ENCODE measurements at places on chromosomes 6 and 20.

- no peak for DNase-seq
These were observed 139.4 kb upstream of the HMGN3 start for GRCh38 chr6:79373880-79374279.

DNA sequence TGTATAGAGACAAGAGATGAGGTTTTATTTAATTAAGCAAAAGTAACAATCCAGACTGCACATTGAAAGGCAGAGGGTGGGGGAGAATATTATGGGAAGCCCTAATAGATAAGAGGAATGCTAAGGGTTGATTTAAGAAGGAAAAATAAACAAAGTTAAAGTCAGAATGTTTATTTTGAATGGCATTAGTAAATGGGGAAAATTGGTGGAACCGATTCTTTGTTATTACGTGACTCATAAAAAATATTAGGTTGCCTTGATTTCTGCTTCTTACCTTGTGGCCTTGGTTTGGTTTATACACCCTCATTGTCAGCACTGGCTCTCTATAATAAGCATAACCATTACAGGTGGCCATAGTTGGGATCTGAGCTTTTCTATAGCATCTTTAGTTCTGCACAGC is 674.8 kb upstream of the CITED2 start:
- DNase-seq = no peak

GRCh38 chr6:33391922-33392594 is 435 bp downstream of the KIFC1 start:
- no peak for DNase-seq

DNA sequence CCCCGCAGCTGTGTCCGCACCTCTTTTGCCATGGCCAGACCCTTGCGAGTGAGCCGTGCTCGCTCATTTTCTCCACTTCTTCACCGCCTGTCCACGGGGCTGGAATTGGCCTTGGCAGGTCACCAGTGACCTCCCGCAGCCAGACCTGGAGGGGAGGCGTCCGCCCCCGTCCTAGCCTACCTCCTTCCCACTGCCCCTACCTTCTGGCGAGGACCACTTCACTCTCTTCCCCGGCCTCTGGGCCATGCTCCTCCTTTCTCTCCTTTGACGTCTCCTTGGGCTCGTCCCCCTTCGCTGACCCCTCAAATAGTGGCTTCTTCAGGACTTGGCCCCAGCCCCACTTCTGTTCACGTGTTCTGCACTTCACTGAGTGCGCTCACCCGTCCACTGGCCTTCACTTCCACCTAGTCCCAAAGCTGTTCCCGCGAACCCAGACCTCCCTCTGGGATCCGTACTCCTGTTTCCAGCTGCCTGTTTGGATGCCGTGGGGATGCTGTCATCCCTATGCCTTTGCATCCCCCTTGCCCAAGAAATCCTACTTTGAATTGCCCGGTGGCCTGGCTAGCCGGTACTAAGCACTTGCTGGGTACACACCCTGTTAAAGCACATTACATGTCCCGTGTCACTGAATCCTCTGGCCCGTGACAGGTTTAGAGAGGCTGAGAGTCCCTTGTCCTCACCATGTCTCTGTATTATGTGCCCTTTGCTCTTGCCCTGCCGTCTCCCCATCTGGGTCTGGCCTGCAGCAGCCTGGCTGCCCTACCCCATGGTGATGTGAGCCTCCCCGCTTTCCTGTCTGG is 33.0 kb downstream of the SPATA2 start:
- DNase-seq = no peak

DNA sequence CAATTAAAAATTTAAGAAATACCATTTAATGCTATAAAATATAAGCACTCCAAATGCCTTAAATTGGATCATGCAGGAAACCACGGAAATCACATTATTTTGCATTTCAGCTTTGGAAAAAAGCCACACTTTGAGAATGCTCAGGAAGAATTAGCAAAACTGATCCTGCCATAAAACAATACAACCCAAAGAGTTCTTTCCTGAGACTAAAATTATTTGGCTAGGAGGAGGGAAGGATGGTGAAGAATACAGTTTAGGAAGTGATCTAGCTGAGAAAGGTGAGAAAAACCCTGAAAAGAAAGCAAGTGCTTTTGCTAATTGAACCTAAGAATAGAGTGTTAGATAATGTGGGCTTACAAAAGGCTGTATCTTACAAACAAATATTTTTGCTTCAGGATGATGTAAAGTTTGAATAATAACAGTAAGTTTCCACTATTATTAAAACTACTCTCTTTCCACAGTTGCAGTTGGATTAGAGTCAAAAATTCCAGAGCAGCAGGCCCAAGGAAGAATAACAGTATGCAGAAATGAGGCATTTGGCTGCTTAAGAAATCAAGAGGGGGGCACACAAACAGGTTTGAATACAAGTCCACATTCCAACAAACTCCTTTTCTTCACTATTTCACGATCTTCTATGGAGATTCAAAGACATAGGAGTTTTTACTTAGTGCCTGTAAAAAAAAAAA is 565.4 kb downstream of the RFPL4B start:
- no peak for DNase-seq

- DNase-seq = no peak
These were observed 91.0 kb upstream of the SNX9 start for GRCh38 chr6:157732007-157732406.

- DNase-seq = no peak
These were observed 37.3 kb downstream of the HECA start for GRCh38 chr6:139172151-139172550.

DNA sequence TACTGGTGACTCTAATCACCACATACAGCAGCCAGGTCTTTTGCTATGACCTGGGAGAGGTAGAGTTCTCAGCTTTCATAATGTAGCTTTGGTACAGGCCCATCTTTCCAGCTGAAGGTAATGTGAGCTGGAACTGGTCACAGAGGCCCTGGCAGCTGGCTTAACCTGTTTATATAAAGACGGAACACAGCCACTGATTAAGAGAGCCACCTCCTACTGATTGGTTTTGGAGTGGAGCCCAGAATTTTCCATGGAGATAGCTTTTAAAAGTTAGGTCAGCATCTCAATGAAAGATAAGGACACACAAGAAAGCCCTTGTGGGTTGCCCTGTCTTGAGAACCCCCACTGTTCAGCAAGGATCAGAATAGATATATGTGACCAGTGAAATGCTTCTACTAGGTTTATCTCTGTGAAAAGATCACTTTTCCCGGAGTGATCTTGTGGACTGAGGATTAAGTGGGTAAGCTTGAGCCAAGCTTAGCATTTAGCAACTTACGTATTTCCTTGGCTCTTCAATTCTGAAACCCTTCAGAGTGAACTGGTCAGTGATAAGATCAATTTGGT is 213.7 kb upstream of the CITED2 start:
- DNase-seq = no peak

DNA sequence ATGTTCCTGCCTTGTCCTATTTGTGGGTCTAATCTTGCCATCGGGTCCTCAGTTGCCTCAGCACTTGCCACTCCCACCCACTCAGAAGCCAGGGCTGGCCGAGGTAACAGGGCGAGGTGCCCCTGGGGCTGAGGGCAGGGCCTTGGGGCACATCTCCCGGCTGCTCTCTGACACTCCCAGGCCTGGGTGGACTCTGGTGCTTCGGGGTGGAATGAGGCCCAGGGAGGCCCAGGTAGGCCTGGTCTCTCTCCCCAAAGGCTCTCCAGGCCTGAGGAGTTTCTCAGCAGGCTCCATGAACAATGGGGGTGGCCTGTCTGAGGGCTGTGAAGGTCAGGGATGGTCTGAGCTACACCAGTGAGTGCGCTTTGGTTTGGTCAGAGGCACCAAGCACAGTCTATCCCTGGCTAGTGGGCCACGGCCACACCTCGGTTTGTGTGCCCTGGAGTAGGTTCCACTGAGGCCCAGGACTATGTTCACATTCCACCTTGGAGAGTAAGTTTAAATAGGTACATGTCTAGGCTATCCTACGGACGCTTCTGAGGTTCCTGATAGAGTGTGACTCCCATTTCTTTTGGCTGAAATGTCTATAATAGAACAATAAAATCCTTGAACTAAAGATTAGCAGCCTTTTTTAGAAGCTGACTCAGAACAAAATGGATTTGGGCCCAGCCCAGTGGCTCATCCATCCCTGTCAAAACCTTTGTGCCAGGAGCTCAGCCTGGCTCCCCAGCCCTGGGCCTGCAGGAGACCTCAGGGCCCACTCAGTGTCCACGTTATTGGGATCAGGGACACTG is 78.8 kb downstream of the SLC24A3 start:
- DNase-seq = no peak

DNA sequence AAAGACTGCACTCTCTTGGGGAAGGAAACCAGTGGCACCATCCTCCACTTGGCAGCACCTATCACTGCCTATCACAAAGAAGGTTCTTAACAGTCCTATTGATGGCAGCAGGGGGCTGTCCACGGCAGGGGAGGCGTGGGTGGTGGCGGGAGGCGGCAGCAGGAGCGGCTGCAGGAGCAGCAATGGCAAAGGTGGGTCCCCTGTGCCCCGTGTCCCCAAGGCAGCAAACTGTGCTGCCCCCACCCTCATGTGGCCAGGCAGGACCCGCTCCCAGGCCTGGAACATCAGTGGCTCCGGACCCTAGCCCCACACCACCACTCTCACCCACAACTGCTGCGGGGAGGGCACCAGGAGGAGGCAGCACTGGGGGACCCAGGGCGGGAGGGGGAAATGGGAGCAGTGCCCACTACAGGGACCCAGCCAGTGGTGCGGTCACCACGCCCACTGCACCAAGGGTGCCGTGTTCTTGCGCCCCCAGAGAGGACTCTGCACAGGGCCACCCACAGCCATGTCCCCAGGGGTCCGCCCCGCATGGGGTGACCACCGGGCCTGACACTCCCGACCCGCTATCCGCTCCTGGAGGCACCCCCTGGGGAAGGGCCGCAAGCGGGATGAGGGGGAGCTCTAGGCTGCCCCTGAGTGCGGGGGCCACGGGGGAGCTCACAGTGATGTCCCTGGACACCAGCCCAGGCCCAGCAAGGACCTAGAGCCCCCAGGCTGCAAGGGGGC is 54.6 kb downstream of the GMDS start:
- no peak for DNase-seq

DNA sequence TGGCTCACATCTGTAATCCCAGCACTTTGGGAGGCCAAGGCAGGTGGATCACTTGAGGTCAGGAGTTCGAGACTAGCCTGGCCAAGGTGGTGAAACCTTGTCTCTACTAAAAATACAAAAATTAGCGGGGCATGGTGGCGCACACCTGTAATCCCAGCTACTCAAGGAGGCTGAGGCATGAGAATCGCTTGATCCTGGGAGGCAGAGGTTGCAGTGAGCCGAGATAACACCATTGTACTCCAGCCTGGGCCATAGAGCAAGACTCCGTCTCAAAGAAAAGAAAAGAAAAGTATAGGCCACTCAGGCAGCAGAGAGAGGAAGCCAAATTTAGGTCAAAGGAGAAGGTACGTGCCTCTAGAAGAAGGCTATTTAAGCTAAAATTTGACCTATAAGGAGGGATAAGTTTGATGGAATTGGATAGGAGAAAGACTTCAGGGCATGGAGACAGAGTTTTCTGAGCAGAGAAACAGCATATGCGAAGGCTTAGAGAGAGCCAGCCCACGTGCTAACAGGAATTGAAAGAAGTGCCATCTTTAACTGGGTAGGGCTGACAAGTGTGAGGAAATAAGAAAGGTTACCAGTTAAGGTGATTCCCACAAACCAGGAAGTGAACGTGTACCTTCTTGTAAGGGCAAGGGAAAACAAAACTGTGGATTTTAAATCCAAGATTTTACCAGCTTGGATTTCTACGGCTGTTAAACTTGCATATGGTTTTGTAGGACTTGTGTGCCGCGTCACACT is 113.8 kb downstream of the IPCEF1 start:
- no peak for DNase-seq

GRCh38 chr6:22296067-22296466 is 769 bp downstream of the PRL start:
- DNase-seq = no peak

DNA sequence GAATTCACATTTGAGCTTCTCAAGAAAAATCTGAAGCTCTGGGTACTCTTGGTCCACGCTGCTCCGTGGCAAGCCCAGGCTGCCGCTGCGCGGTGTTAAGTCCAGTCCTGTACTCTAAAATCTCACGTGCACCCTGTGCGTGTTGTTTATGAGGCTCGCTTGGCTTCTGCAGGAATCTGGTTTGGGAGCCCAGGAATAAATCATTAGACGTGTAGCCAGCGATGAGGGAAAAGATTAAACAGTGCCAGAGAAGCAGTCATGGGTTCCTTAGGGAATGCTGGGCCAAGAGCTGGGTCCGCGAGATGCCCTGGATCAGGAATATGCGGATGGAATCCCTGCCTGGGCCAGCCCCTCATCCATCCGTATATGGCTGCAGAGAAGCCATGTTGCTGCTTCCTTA is 87.3 kb downstream of the KCNB1 start:
- no peak for DNase-seq
